ENCODE measurements at places on chromosomes 11 and 22.

DNA sequence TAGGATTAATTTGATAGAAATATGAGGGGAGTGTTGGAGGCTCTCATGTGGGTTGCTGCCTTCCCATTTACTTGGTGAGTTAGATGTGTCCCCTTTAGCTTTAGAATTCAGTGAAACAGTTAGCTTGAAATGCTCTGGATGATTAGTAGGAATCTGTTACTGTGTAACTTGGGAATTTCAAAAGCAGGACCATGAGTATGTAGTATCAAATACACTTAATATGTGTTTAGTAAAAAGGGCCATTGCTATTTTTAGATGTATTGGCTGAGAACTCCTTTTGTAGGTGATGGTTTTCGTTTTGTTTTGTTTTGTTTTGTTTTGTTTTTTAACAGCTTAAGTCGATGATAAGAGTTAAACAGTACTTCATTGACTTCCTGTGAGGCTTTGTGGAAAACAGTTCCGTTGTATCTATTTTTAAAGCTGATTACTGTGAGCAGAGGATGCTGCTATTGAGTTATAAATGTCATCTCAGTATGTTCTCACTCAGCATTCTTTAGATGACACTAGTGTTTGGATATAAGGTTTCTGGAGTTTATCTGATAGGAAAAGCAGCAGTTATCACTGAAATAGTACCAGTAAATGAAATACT lies 53.5 kb downstream of the MCAM start:
- no peak for DNase-seq

- no peak for DNase-seq
These were observed 39.4 kb upstream of the TOLLIP start for GRCh38 chr11:1348796-1349326.

GRCh38 chr11:130452940-130453339 lies 4.5 kb downstream of the ADAMTS15 start:
- no peak for DNase-seq

- DNase-seq = no peak
These were observed 2.3 kb downstream of the TKFC start for GRCh38 chr11:61335355-61335710.

DNA sequence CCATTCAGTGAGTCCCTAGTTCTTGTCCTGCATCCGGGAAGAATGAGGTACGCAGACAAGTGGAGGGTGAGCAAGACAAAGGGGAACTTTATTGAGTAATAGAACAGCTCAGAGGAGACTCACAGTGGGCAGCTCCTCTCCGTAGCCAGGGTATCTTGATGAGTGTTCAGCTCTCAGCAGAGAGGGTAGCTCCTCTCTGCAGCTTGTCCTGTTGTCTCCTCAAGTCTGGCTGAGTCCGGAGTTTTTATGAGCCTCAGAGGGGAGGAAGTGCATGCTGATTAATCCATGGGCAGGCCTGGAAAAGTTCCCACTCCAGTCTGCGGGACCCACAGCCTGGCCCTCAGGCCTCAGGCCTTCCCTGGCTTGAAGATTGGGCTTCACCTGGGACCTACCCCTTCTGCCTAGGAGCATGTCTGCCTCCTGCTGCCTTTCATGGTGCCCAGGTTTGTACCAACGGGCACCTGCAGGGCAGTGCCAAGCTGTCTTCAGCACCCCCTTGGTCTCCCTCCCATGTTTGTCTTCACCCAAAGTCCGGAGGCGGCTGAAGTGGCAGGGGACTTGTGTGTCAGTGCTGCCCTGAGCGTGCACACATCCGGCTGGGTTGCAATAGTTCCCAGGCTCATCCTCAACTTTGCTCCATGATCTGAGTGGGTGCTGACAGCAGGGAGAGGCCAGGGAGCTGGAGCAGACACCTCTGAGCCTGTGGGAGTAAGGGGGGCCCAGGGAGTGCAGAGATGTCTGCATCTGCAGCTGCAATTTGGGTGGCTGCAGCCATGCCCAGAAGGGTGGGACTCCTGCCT lies 134.2 kb downstream of the LDLRAD3 start:
- DNase-seq = no peak

GRCh38 chr11:9664276-9665171 lies 647 bp downstream of the SWAP70 start:
- DNase-seq = no peak

GRCh38 chr11:115523727-115524399 lies 19.6 kb upstream of the CADM1 start:
- DNase-seq = no peak

DNA sequence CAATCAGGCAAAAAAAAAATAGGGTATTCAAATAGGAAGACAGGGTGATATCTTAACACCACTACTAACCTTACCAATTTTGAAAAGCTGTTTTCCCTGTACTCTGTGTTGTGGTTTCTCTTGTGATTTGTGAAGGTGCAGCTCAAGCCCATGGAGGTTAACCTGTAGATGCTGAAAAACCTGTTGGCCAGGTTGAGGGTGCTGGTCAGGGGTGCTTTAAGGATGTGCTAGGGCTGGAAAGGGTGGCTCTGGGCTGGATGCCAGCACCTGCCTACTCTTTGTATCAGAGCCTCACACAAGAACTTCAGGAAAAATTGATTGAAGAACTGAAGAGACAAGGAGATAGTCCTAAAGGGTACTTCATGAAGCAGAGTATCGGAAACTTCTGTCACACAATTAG lies 18.3 kb upstream of the OR5M8 start:
- DNase-seq = no peak

DNA sequence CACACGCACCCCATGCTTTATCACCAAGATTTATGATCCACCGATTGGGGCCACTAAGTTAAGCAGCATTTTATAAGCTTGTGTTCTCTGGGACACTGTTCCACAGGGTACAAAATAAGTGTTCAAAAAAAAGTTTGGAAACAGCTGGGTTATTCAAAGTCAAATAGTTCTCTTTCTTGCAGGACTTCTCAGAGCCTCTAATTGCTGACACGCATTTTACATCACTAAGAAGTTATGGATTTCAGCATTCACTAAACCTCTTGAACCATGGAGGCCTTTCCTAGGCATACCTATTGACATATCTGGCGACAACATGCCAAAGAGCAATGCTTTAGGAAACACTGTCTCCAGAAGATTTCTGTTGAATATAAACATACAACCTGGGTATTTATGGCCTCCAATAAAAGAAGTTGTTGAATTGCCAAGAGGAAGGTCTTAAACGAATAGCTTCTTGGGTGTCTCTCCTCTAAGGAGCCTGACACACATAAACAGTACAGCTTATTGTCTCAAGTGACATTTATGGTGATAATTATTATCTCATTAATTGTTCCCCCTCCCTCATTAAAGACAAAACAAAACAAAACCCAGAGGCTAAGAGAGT lies 147.1 kb upstream of the ARHGAP20 start:
- no peak for DNase-seq

DNA sequence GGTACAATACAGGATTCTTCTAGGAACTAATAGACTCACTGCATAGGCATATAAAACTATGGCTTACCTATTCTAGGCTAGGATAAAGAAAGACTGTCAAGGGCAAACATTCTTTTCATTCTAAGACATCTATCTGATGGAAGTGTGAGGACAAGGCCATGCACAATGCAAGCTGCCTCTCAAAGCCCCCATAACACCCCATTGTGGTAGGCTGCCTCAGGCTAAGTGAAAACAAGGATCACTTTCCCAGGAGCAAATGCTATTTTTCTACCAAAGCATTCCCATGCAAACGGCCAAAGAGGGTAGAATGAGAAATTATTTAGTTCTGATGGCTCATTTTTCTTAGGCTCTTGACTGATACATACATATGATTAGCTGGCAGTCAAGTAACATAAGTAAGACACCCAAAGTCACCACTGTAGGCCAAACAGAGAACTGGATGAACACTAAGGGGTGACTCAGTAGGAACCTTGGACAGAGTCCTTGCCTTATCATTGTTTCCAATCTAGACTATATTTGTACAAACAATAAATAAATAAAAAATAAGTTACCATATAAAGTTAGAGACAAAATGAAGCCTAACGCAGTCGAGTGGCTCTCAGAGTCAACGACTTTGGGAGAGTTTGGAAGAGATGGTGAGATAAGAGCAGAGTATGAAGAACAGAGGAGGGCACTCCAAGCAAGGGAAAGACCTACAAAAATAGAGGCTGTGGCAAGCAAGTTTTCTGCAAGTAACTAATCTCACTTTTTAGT lies 303.6 kb downstream of the SBF2 start:
- no peak for DNase-seq

DNA sequence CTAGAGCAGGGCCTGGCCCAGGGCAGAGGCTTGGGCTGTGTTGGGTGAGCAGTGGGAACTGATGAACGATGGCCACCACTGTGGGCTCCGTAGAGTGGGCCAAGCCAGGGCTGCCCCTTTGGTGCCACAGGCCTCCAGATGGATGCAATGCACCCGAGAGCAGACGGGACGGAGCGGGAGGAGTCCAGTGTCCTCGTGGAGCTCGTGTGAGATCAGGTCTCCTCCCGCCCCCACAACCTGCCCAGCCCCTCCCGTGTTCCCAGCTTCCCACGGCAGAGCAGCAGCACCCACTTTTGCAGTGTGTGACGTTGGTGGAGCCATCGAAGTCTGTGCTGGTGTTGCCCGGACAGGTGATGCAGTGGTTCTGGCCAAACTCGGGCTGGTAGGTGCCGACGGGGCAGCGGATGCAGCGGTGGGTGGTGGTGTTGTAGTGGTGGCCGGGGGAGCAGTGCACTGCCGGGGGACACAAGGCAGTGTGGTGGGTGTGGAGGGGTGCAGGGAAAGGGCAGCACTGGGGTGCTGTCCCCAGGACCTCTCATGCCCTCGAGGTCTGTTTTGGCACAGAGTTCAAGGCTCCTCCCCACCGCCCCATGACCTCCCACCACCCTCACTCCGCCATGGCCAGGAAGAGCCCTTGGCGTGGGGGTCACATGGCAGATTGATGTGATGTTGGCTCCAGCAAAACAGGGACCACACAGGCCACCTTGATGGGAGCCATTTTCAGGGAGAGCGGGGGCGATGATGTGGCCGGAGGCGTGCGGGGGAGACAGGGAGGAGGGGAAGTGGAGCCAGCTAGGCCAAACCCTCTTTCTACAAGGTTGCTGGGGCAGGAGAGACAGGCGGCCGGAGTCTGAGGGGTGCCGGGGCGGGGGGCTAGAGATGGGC lies 23.9 kb upstream of the TTLL12 start:
- no peak for DNase-seq

DNA sequence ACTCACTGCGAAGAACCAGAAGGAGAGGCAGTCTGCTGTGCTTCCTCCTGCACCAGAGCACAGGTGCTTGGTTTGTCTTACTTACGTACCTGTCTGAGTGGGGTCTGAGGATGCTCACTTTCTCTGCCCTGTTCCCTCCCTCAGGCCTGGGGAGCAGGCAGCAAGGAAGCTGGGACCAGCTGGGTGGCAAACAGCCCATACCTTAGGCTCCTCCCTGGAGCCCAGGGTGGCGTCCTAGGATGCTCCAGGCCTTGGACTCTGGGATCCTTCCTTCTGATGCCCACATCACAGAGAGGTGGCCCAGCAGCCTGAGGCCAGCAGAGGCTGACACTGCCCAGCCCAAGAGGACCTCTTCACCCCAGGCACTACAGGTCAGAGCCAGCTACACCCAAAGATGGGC lies 593.2 kb downstream of the BRD1 start:
- no peak for DNase-seq

DNA sequence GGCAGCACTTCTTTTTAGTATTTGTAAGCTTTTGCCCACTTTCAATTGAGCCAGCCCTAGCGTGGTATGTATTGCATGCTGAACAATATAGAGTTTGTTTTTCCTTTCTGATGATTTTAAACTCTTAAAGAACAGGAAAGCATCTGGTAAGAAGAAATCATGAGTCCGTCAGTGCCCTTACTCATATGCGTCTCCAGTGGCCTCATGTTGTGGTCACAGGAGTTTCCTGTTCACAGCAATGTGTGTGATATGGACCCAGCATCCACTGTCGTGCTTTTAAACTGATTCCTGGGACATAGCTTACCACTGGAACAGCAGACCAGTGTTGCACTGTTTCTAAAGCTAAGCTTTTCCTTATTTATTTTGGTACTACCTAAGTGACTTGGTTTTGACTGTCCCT lies 40.1 kb downstream of the BID start:
- DNase-seq = no peak

DNA sequence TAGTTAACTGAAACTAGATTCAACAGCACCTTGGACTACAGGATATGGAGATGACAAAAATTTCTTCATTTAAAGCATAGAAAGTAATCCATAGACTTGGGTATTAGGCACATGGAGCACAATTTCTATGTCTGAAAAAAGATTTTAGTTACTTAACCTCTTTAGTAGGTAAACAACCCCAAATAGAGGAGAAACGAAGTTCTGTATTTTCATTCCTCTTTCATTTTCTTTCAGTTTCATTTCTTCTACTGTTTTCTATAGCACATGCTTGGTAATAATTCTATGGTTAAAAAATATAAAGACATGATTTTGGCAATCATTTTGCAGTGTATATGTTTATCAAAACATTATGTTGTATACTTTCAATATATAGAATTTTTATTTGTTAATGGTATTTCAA lies 99.5 kb downstream of the CASP12 start:
- DNase-seq = no peak

- DNase-seq = no peak
These were observed 734 bp downstream of the ACR start for GRCh38 chr22:50738649-50739227.

DNA sequence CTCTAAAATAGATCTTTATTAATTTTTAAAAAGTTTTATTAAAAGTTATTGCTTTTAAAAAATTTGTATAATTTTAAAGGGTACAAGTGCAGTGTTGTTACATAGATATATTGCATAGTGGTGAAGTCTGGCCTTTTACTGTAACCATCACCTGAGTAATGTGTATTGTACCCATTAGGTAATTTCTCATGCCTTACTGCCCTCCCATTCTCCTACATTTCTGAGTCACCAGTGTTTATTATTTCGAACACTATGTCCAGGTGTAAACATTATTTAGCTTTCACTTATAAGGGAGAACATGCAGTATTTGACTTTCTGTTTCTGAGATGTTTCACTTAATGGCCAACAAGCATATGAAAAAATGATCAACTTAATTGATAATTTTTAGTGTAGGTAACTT lies 2.3 kb downstream of the OR51G1 start:
- no peak for DNase-seq

- DNase-seq = no peak
These were observed 5.1 kb downstream of the SLC43A3 start for GRCh38 chr11:57421805-57422204.

DNA sequence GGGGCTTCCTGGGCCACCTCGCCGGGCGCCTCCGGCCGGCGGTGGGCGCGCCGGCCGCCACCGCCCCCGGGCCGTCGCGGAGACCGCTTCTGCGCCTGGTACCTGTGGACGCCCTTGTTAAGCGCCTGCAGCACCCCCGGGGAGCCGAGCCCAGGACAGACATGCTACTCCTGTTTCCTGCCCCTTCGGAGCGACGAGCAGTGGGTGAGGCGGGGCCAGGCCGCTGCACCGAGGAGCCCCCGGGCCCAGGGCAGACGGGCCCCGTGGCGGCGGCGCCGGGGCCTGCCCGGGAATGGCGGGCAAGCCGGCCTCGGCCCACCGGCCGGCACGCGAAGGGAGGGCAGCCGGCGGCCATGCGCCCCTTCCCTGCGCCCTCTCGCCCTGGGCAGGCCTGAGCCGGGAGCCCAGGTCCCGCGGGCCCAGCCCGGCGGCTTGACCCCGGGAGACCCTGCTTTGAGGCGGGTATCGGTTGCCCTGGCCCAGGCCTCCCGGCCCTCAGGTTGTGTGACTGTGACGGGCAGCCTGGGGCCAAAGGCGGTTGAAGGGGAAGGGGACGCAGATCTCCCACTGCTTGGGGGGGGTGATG lies 789 bp upstream of the KDM2A start:
- DNase-seq = no peak

GRCh38 chr11:3165152-3165705 lies at the start of gene OSBPL5:
Gene OSBPL5, minus strand, starts transcription at chr11:3165310. Its CDS starts 36,162 bp downstream, at chr11:3129148.
- DNase-seq = peak; percentile 36

Measured in AG09319 (cell line).